Right cardiac atrium (tissue), 5 donors: ENCODE measurements at places on chromosomes 1 and 21. TPM values are rescaled to one million over a fixed set of nuclear protein-coding genes. Genes with fewer than 3 reads are reported as not detected.

DNA sequence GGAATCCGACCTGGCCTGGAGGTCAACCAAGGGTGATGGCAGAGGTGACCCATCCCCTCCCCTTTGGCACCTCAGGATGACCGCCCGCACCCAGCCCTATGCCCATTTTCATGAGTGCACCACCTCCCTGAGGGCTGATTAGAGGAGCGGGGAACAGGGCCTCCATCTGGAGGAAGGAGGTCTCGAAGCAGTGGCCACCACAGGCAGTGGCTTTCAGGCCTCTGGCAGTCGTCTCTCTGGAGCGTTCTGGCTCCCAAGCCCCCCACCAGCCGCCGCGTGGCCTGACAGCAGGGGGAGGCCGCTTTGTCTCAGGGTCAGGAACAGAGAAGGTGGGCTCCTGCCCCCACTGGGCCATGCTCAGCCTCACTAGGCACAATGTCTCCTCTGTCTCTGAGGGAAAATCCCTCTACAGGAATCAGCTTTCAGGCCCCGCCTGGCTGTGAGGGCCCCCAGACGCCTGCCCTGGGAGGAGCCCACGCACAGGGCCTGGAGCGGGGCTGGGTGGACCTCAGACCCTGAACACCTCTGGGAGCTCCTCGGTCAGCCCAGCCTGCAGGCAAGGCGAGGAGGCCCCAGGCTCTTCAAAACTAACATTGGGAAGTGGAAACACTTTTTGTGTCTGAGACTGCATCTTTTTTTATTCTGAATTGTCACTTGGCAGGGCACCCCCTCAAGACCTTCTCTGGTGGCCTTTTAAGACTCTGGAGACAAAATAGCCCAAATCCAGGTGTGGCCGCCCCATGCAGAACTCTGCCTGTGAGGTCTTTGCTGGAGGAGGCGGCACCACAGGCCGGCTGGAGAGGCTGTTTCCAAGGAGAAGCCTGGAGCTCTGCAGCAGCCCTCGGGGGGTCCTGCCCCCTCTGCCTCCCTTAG, 127.7 kb upstream of the ARHGEF16 start:
- no peak for DNase-seq

DNA sequence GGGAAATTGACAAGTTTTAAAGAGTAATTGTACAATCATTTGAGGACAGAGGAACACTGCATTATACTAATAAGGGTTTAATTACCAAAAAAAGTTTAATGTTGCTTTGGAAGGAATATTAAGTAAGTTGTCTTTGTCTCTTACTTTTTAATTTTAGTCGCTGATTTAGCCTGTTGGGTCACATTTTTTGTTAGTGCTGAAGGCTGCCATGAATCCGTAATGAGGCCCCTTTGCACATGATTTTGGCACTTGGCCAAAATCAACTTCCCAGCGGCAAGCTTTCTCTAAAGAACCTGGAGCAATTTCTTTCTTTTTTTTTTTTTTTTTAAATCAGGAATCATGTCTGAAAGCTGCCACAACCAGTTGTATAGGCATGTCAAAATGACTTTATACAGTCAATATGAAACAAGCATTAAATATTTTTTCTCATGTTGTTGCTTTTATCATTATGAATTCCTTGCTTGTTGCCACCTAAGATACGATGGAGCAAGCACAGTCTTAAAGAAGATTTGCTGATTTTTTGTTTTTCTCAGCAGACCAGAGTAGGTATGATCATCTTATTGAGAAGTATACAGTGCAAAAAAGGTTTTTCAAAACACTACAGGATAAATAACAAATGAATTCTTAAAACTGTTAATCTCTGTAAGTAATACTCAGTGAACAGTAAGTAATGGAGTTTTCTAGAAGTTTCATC, 690.4 kb downstream of the USP25 start:
- DNase-seq, result peak; percentile 58

GRCh38 chr21:32386195-32386870, 6.5 kb downstream of the URB1 start:
- DNase-seq, result peak; percentile 69

DNA sequence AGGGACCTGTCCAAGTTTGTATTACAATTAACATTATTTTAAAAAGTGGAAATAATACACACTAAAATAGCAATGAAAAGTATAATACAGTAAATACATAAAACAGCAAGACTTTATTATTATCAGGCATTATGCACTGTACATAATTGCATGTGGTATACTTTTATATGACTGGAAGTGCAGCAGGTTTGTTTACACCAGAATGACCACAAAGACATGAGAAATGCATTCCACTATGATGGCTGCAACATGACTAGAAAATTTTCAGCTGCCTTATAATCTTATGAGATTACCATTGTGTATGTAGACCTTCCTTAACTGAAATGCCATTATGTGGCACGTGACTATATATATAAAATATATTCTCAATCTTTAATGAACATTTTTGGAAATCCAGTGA, 1699.6 kb downstream of the KCNT2 start:
- no peak for DNase-seq

DNA sequence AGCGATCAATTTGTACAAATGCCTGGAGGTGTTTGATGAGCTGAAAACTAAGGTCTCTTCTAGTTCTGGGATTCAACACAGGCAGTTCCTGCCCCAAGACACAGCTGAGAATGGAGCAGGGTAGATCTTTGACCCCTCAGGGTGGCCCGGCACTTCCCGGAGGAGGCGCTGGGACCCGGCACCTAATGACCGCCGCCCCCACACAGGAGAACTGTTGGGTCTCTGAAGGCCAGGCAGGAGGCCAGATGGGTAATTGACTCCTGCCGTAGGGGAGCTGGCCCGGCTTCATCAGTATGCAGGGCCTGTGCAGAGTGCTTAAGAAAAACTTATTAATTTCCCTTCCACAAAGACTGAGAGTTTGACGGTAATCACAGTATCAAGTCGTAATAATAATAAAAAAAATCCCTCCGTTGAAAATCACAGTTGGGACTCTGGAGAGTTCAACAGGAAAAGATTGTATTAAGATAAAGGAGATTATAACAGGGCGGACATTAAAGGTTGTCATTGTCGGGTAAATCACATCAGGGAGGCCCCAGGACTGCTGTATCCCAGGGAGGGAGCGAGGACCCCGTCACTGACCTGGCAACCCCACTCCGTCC, 51.7 kb downstream of the UBIAD1 start:
- DNase-seq, result no peak

GRCh38 chr1:214966346-214966745, 116.2 kb upstream of the KCNK2 start:
- DNase-seq, result no peak

DNA sequence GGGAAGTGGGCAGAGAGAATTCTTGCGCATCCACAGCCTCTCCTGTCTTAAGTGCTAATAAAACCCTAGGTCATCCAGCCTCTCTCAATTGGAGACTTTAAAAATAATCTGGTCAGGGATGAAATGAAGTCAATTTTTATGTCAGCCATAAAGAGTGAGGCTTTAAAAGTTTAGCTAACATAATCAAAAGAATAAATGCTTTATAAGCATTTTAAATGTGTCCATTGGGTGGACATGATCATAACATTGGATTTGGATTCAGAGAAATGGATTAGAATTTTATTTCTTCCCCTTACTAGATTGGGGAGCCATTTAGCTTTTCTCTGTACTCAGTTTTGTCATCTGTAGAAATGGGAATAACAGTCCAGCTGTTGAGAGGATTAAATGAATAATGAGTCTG, 55.5 kb downstream of the PGM1 start:
- no peak for DNase-seq

DNA sequence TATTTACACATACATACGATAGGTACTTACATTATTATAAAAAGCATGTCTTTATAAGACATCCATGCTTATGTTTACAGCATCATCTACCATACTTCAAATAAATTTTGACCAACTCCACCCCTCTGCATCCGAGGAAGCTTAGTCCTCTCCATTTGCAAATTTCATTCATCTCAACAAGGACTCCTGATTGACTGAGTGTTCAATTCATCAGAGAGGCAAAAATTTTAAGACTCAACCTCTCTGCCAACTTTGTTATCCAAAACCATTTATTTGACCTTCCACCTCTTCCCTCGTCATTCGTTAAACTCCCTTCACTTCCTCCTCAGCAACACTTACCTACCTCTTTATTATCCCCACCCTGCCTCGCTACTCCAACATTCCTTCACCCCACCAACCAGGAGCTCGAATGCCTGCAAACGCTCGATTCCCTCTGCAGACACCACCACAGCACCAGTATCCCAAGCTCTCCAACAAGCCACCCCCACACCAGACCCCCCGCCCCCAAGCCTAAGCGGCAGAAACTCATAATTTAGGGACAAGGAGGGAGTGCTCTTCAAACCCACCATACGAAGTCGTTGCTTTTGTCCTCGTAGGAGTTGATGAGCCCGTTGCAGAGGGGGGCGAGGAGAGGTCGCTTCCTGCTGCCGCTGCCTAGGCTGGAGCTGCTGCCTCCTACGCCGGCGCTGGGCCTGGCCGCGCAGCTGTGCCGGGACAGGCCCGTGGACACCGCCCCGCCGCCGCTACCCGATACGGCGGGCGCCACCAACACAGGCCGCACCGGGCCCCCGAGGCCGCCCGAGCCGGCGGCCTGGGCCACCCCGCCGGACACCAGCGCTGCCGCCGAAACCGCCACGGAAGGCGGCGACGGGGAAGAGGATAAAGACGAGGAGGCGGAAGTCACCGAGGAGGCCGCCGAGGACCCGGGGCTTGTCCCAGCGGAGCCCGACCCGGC, 803 bp downstream of the COP1 start:
- peak; percentile 75 for DNase-seq

DNA sequence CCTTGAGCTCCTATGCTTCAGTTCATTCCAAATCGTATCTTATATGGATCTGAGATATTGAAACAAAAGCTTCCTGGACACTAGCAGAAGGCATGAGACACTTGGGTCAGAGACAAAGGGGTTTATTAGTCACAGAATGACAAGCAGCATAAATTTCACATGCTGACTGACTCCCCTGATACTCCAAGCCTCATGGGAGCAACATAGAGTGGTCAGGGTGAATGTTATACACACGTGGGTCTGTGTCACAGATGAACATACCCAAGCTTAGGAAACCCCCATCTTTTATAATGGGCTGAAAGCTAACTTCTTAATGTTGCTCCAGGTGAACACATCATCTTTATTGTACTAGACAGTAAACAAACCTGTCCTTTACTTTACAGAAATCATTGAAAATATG, 599.9 kb upstream of the RGS18 start:
- no peak for DNase-seq

The OR2M3 gene
- not detected for total RNA-seq

The CFHR4 gene
- not detected for total RNA-seq

The LCE1E gene
- not detected for total RNA-seq
